Lung microvascular endothelial cell (primary cell): ENCODE measurements at places on chromosomes 11 and 22.

DNA sequence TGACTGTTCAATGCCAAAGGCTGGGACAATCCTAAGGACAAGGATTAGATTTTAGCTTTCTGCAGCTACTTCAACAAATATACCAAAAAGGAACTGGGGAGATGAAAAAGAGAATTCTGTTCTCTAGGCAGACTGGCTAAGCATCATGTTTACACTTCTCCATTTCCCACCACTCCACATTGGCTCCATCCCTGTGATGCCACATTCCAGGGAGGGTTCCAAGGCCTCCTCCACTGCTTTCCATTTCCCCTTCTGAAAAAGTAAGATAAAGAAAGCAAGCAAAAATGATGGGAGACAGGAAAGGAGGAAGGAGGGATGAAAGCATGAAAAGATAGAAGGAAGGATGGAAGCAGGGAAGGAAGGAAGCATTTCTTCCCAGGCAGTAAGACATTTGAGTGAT, 315.8 kb downstream of the BLID start:
- DNase-seq, result no peak

- no peak for DNase-seq
Measured at GRCh38 chr11:130947481-130947880, 31.2 kb upstream of the SNX19 start.

DNA sequence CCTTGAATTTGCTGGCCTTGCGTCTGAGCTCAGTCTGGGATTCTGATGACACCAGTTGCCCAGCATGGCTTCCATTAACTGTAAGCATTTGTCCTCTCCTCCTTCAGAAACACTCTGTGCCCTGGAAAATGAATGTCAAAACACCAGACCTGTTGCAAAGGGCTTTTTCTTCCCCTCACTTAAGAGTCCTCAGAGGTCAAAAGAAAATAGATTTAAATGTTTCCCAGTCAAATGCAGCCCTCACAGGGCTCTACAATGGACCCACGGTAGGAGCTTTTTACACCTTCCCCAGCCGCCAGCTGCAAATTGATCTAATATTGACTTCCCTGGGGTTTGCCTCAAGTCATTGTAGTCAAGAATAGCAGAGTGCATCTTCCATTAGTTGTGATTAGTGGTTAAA, 332.2 kb downstream of the INSC start:
- DNase-seq, result no peak

DNA sequence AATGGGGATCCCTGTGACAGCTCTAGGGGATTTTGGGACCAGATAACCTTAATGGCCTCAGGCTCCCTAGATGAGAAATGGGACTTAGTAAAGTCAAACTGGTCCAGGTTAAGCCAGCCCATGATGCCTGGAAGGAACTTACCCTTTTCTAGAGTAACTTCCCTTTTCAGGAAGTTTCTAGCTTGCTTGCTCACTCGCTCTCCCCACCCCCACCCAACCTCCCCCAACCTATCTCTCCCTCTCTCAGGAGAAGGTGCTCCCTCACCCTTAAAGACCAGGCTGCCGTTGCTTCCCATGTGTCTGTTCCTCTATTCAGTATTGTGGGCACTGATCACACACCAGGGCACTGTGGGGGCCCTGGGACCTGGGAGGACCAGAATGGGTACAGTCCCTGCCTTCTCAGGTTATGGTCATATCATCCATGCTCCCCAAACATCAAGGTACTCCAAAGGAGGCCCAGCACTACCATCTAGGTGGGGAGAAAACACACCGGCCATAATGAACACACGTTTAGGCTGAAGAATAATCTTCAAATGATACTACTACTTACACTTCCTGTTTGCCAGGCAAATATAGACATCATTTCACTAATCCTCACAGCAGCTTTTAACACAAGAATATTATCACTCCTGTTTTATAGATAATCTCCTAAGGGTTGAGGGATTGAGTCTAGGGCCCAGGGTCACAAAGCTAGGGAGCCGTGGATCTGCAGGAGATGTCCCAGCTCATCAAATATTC, 18.2 kb downstream of the KCNQ1OT1 start:
- DNase-seq, result no peak

- DNase-seq, result no peak
Measured at GRCh38 chr11:39571081-39571480, 1888.4 kb downstream of the LRRC4C start.

GRCh38 chr11:65416841-65417701, 5.5 kb upstream of the NEAT1 start:
- DNase-seq, result peak; percentile 27

DNA sequence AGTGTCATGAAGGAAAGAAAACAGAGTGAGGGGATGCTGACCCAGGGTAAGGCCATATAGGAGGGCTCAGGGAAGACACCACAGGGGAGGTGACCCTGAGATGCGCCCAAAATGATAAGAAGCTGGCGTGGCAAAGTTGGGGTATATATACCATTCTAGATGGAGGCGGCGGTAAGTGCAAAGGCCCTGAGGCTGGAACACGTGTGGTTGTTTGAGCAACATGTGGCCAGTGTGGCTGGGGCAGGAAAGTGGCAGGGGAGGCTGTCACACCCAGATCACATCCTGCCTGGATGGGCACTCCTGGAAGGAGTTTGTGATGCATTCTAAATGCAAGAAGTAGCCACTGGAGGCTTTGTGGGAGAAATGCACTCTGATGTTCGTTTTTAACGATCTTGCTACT, 70.2 kb downstream of the CYTH4 start:
- no peak for DNase-seq

- no peak for DNase-seq
Measured at GRCh38 chr11:111530091-111530490, 10.4 kb upstream of the LAYN start.

DNA sequence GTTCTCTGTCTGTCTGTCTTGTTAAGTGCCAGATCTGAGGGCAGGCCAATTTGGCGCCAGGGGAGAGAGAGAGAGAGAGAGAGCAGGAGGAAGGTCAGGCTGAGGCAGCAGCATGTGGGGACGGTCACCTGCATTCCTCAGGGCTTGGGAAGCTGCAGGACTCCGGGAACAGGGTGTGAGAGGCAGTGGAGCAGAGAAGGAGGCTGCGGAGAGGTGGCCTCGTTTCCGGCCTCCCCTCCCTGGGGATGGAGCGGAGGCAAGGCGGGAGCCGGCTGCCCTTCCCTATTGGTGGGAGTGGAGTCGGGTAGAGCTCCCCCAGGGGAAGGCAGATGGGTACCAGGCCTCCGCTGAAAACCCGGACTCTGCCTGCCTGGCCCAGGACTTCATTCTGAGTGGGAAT, 9.7 kb downstream of the CLMP start:
- no peak for DNase-seq

DNA sequence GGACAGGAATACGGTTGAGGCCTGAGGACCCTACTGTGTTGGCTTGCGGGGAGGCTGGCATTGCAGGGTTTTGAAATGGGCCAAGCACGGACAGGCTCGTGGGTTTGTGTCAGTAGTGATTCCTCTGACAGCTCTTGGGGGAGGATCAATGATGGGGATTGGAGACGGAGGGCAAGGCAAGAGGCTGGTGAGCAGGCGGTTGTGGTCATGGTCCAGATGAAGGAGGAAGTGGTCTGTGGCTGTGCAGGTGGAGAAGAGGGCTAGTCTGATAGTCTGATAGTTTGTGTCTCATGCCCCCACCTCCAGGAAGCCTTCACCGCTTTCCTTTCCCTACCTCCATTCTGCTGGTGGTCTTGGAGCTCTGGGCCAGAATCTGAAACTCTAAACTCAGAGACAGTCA, 3.0 kb downstream of the MAFF start:
- no peak for DNase-seq

- DNase-seq, result no peak
Measured at GRCh38 chr11:46733234-46733633, 14.2 kb downstream of the F2 start.

GRCh38 chr22:24119476-24119875, 61.8 kb upstream of the SUSD2 start:
- no peak for DNase-seq

DNA sequence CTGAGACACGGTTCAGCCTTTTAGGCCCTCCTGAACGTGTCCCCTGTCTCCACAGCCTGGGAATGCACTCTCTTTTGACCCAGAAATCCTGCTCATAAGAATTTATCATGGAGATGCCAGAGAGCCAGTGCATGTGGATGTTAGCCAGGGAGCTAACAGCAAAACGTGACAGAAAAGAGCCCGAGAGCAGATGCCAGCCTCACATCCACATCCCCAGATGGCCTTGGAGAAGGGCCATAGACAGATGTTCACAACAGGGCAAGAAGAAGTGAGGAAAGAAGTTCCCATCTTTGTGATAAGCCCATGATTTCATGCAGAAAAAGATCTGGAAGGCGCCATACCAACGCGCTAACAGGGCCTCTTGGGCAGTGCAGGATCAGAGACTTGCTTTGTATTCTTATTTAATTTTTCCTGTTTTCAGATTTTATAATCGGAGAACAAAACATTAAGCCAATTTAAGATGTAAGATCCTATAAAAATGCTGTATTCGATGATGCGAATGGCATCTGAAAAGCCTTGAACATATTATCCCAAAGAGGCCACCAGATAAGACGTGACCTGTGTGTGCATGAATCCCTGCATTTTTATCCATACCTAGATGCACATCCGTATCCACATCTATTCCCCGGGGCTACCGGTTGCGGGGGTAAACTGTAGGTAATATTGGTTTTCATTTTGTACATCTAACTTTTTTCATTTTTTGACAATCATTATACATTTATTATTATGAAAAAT, 48.7 kb downstream of the IGLL5 start:
- no peak for DNase-seq

DNA sequence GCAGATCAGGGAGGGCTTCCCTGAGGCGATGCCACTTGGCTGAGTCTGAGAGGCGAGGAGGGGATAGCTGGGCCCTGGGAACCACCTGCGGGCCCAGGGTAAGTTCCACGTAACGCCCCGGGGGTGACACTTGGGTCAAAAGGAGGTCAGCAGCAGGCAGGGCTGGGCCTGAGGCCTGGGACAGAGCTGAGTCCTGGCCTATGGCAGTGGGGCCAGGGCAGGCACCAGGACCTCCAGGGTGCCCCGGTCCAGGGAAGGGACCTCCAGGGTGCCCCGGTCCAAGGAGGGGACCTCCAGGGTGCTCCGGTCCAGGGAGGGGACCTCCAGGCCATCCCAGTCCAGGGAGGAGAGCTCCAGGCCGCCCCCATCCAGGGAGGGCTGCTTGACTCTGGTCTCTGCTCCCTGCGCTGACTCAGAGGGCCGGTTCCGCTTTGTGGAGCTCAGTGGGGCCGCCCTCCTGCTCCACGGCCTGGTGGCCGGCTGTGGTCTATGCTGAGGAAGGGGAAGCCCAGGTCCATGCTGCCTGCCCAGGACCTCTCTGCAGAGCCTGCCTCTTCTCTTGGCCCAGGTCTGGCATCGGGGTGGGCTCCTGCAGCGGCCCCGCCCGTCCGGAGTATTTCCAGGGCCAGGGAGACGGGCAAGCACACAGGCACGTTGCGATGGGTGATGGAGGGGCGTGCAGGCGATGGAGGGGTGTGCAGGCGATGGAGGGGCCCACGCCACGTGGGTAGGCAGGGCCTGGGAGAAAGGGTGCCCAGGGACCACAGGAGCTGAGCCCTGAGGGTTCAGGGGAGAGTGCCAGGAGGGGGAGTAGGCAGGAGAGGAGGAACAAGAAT, 19.5 kb upstream of the WNT7B start:
- peak; percentile 72 for DNase-seq

DNA sequence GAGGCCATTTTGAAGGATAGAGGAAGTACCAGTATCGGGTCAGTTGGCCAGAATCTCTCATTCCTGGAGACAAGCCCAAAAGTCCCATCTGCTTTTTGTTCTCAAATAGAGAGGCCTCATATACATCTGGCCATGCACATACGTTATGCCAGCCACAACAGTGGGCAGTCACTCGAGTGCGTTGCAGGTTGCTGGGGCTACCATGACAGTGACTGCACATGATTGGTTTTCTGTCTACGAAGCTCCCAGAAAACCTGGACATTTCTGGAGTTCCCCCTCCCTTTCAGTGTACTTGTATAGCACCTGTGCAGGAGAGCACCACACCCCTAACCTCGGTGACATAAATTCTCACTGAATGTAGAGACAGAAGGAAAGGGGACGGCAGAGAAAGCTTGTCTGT, 62.1 kb downstream of the C22orf31 start:
- no peak for DNase-seq

DNA sequence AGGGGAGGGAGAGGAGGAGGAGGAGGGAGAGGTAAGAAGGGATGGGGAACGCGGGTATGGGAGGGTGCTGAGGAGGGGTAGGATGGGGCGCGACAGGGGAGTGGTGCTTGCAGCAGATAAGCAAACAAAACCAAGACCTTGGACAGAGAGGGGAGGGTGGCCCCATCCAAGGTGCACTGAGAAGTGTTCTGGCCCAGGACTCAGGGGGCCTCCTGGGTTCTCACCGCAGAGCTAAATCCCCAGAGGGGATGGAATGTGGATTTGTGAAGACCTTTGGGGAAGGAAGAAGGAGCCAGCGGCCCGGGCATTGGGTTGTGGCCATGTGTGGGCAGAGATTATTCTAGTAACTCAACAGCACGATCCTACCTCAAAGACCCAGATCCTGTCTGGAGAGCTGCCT, 90.9 kb upstream of the LINC01488 start:
- no peak for DNase-seq

DNA sequence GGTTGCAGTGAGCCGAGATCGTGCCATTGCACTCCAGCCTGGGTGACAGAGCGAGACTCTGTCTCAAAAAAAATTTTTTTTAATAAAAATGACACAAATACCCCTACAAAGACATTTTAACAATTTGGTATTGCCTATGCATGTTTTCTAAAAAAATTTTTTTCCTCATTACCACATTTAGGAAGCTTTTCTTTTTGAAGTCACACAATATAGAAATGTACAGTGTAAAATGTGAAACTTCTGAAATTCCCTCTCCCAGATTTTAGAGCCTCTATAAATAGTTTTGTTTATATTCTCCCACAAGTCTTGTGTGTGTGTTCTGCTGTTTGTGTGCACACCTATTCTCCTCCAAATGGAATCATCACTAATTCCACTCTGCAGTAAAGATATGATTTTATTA, 7.6 kb downstream of the ST14 start:
- DNase-seq, result no peak

DNA sequence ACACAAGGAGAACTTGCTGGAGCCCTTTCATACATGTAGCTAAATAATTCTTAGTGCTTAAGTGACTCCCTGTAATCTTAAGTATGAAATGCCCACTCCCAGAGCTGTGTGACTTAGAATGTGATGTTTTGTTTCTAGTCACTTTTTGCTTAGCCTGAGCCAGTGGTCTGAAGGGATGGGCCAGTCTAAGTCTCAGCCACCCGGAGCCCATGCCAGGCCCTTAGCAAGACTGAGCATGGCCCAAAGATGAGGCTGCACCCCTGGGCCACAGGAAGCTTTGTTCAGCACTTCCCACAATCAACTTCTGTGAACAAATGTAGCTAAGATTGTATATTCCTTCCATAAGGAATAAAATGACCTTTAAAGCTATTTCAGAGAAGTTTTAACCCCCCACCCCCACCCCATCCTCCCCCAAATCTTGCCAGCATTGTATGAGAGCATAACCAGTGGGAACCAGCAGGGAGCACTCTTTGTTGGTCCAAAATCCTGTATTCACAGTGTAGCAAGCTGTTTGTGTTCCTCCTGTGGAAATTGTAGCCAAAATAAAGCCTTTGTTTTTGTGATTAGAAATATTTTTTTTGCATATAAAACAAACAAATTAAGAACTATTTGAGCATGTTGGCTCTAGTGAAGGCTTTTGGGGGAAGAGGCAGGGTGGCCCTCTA, 73.8 kb upstream of the GAL start:
- DNase-seq, result peak; percentile 31

GRCh38 chr22:47333625-47334024, 571.2 kb downstream of the TBC1D22A start:
- DNase-seq, result peak; percentile 10

GRCh38 chr11:61076506-61077304, 25.6 kb upstream of the CD5 start:
- no peak for DNase-seq

GRCh38 chr11:3959903-3960265, 104.4 kb downstream of the STIM1 start:
- no peak for DNase-seq
